ENCODE measurements at places on chromosomes 2 and 18.

- DNase-seq, result no peak
Measured at GRCh38 chr2:179939259-179939658, 67.8 kb downstream of the CWC22 start.

DNA sequence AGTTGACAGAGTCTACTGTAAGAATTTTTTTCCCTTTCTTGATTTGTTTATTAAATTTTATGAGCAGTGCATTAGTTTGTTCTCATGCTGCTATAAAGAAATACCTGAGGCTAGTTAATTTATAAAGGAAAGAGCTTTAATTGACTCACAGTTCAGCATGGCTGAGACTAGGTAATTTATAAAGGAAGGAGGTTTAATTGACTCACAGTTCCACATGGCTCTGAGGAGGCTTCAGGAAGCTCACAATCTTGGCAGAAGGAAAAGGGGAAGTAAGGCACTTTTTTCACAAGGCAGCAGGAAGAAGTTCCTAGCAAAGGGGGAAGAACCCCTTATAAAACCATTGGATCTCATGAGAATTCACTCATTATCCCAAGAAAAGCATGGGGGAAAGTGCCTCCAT is 191.4 kb upstream of the VRK2 start:
- no peak for DNase-seq

GRCh38 chr2:9188823-9189222 is 17.8 kb upstream of the ASAP2 start:
- no peak for DNase-seq

DNA sequence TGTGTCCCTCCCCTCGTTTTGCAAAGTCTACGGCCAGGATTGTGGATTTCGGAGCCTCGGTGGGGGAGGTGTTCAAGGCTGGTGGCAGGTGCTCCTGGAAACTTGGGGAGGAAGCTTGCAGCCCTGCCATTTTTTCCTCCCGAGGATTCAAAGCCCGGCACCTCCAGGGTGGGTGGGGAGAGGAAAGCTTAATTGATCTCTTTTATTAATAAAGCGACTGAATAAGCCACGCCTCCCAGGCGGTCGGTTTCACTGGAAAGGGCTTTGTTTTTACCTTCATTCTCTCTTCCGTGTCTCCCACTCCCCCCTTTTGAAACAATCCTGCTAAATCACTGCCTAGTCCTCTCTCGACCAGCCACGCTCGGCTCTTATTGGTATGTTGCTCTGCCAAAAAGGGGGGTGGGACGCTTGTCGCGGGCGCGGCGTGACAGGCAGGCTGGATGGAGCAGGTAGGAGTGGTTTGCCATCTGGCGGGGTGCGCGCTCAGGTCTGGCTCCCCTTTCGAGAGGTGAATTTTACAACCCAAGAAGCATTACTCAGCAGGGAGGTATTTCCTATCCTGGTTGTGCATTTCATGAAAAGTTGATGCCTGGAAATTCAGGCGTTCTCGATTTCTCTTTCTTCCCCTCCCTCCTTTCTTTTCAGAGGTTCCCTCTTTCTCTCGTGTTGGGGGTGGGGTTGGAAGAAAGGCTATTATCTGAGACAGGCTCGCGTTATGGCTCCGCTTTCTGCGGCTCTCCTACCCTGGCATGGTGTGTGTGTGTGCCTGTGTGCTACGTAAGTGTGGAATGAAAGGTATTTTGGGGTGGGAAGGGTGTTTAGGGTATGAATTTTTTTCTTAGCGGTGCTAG is 1.4 kb downstream of the NEDD4L start:
- DNase-seq, result peak; percentile 31

DNA sequence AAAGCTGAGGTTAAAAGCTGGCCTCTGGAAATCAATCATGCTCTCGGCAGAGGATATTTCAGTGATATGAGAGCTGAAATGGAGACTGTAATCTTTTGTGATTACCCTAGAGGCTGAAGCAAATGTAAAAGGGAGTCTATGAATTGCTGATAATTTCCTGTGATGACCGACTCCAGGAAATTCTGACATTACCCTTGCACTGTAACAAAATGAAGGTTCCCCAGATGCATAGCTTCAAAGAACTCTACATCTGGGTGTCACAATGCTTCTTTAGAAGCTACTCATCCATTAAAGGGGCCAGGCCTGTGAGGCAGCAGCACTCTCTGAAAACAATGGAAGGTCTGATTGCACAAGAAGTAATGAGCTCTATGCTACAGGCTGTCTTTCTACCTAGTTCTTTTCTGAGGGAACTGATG is 268.2 kb upstream of the SESTD1 start:
- no peak for DNase-seq

DNA sequence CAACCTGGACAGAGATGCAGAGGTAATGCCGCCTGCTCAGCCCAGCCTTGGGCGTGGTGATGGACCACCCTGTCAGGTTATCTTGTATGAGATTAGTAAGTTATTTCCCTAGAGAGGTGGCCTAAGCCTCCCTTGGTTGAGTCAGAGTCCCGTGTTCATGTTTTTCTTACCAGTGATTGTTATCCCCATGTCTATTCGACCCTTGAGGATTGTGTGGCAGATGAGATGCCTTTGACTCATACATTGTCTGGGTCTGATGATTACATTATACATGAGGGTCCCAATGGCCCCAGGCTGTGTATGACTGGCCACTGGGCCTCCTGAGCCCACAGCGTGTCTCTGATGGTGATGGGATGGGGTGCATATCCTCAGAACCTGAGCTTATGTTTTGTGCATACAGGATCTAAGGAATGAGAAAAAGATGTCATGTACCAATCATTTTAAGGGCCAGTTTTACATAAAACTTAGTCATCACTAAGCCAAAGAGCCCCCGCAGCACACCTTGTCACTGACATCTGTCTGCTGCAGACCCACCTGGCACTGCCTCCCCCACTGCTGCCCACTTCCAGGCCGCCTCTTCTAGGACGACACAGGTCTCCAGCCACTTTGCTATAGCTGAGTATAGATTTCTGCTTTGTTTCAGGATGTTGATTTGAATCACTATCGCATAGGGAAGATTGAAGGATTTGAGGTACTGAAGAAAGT is 7.7 kb downstream of the PPP1R7 start:
- DNase-seq, result no peak

DNA sequence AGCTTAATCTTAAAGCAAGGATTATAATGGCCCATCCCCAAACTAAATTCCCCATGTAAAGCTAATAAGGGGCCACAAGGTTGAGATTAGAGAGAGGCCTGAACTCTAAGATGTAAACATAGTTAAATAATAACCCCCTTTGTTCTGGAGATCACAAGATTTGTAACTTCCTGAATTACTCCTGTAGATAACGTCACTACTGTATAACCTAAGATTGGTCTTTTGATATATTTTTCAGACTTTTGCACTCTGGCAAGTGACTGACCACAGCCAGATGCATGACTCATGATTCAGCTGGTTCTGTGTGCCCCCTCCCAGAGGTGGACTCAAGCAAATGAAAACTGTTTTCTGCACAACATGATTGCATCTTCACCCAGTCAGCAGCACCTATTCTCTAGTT is 686.0 kb upstream of the DDX18 start:
- DNase-seq, result no peak

GRCh38 chr2:105325389-105325963 is 4.1 kb downstream of the TGFBRAP1 start:
- DNase-seq, result no peak

DNA sequence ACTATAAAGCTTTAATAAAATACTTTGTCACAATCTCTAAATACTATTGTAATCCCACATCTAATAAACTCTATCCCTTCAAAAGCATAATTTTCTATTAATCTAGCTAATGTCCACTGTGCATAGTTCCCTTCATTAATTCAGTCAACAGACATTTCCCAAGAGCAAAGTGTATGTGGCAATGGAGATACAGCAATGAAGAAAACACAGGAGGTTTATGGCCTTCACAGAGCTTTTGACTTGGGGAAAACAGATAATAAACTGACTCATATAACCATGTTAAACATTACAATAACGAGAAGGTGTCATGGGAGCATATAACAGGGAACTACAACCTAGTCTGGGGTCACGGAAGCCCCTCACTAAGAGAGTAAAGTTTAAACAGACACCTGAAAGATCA is 86.3 kb downstream of the SPIRE1 start:
- no peak for DNase-seq

DNA sequence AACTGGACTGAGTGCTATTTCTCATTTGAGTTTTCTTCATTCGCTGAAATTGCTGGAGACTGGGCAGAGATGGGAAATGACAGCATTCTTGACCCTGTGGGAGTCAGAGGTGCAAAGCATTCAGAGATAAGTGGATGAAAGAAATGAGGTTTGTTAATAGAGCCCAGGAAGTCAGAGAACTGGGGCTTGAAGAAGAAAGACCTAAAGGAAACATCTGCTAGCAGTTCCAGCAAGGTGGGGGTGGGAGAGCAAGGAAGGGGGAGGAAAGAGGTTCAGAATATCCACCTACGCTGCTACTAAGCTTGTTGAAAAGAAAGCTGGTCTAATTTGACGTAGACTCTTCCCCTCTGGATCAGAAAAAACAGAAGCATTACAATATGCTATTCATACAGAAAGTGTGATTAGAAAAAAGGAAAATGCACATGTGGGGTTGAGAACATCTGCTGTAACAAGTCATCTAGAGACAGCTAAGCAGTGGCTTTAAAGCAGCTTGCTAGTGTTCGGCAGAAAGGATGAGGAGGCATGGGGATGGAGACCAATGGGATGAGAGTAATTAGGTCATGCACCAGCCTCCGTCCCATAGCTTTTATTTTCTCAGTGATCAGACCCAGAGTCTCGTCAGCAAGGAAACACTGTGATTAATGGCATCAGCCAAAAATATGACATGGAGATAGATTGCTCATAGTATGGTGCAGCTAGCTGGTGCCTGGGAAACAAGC is 29.7 kb downstream of the NAB1 start:
- DNase-seq, result no peak
